Stromal cell of bone marrow (primary cell): ENCODE measurements at places on chromosomes 16 and 17.
A peak's percentile ranks its signal among the peaks of the same experiment; 100 is the strongest.

DNA sequence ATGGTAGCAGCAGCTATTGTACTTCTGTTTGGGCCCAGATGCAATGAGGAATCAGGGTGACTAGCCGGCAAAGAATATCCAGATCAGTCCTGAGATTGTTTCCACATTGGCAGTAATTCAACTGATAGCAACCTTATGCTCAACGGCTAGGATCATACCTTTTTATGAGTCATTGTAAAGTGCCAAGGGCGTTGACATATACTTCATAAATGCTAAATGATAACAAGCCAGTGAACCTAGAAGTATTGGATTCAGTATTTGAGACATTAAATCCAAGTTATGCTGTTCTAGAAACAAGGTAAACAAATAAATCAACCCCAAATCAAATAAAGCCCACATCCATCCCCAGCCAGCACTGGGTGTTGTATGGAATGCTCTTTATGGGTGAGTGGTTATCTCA lies 207.1 kb upstream of the ZFHX3 start:
- no peak for DNase-seq

- DNase-seq: no peak
These were observed 15.5 kb upstream of the CMIP start for GRCh38 chr16:81429045-81429521.

DNA sequence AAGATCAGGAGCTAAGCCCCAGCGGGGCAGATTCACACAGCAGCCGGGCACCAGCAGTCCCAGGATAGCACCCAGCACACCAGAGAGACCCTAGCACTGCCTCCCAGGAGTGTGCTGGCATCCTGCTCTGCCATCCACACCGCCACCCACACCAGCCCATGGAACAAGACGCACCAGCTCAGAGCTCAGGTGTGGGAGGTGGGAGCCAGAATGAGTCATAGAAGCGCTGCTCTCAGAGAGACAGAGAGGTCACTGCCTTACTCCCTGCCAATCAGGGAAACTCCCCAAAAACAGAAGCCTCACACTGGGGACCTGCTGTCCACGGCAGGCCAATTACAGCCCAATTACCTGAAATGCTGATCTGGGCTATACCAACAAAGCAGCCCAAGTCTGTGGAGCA lies 64.9 kb downstream of the CDYL2 start:
- no peak for DNase-seq

- peak; percentile 62 for DNase-seq
These were observed 665 bp upstream of the ALDH3A2 start for GRCh38 chr17:19647697-19648474.

- DNase-seq: no peak
These were observed 44.1 kb upstream of the RBFOX3 start for GRCh38 chr17:79654960-79655382.

DNA sequence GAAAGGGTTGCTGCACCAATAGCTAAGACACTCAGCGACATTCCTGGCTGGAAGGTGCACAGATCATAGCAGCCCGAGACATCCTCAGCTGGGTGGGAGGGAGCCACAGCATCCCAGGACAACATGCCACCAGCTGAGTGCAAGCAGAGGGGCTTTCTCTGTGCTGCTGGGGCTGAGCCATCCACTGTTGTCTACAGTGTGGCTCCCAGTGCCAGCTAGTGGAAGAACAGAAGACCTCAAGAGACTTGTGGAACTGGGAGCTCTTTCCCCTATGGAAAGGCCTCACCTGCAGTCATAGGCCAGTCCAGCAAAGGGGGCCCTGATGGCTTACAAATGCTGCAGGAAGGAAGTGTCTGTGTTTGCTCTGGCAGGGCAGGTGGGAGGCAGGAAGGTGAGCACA lies 131.0 kb downstream of the C16orf78 start:
- no peak for DNase-seq

DNA sequence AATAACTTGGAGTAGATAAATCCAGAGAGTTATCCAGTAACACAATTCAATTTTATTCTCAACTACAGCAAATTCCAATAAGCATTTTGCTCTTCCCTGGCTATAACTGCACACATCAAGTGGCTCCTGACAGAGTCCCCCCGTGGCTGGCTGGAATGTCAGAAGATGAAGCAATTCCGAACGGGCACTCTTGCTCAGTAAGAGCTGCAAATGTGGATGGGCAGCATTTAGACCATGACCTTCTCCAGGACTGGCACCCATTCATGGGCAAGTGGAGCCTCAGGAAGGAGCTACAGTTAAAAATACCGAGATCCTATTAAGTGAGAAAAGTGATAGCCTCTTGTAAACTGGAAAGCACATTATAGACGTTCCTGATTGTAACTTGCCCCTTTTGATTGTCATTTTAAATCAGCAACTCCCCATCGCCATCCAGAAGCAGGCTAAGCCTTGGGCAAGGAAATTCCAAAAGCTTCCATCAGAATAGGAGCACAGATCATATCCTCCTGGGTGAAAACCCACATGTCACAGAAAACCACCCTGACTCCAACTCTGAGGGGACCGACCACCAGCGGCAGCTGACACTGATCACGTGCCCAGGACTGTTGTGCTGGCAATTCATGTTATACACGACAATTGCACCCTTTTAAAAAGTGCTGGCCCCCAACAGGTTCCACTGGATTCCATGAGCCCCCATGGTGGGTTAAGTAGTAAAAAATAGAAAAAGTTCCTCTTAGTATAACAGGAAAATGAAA lies 7.1 kb downstream of the UBE2O start:
- DNase-seq: no peak

GRCh38 chr17:16040710-16041251 lies 41.2 kb downstream of the TTC19 start:
- DNase-seq: peak; percentile 82

DNA sequence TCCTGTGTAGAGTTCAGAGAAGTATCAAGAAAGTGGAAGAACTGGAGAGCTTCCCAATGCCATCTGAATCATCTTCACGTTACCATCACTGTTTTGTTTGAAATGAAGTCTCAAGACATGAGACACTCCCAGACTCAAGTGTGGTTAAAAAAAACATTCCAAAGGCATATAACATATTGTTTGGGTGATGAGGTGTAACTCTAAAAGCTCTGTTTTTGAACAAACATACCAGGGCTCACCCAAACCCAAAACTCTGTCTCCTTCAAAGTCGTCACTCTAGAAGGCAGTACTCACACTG lies 6.3 kb upstream of the ZCCHC14 start:
- peak; percentile 83 for DNase-seq

DNA sequence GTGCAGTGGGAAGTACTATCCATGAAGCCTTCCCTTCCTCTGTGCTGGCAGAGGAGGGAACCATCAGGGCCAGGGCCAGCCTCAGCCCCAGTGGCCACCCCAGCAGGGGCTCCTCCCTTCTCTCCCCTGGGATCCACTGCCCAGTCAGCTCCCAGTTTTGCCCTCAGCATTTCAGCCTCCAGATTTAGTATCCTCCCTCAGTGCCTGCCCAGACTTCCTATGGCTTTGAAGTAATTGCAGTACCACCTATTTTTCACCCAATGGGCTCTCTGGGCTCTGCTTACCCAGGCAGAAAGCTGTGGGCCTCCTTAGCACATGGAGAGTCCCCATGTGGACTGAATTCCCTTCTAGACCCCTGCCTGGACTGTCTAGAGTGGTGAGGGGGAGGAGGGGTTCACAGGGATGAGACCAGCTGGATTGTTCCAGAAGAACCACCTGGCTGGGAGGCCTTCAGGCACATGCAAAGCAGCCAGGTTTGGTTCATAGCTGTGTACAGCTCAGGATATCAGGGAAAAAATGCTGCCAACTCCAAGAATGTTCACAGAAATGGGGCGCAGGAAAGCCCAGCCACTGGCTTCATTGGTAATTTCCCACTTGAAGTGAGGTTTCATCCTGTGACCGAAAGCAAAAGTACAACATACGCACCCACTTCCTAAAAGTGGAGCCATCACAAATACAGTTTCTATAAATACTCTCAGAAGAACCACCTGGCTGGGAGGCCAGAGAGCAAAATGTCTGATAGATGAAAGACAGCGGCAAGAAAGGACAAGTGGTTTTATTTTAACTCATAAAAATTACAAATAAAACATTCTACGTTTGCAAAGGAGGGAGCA lies 15.2 kb upstream of the HERPUD1 start:
- DNase-seq: no peak
